Osteoblast (primary cell): ENCODE measurements at places on chromosomes 11 and 22. TPM values are rescaled to one million over a fixed set of nuclear protein-coding genes. Genes with fewer than 3 reads are reported as not detected.

The CHID1 gene
- total RNA-seq: 43.9 and 48.9 TPM in 2 replicates

The AIFM3 gene
- total RNA-seq: 0.59 and 0.72 TPM in 2 replicates

The CLTCL1 gene
- 28.6 and 29.7 TPM in 2 replicates for total RNA-seq

The SCGB1D2 gene
- total RNA-seq: not detected in 2 replicates

The PYGM gene
- 0.29 and 0.36 TPM in 2 replicates for total RNA-seq

The CYTH4 gene
- 0.59 and 0.72 TPM in 2 replicates for total RNA-seq

The OR51B5 gene
- not detected in 2 replicates for total RNA-seq

The CDC42BPG gene
- total RNA-seq: under 0.01 and 0.29 TPM in 2 replicates

The AGBL2 gene
- 2.2 and 2.4 TPM in 2 replicates for total RNA-seq

The ANO3 gene
- total RNA-seq: under 0.01 TPM in 2 replicates

The SLC22A6 gene
- not detected in 2 replicates for total RNA-seq

The GP1BB gene
- 0.88 and 1.8 TPM in 2 replicates for total RNA-seq

The TMEM134 gene
- total RNA-seq: 15.6 and 29.3 TPM in 2 replicates

The TBX10 gene
- total RNA-seq: not detected in 2 replicates

- DNase-seq: no peak
Measured at GRCh38 chr22:32823024-32823730, 21.7 kb downstream of the TIMP3 start.

DNA sequence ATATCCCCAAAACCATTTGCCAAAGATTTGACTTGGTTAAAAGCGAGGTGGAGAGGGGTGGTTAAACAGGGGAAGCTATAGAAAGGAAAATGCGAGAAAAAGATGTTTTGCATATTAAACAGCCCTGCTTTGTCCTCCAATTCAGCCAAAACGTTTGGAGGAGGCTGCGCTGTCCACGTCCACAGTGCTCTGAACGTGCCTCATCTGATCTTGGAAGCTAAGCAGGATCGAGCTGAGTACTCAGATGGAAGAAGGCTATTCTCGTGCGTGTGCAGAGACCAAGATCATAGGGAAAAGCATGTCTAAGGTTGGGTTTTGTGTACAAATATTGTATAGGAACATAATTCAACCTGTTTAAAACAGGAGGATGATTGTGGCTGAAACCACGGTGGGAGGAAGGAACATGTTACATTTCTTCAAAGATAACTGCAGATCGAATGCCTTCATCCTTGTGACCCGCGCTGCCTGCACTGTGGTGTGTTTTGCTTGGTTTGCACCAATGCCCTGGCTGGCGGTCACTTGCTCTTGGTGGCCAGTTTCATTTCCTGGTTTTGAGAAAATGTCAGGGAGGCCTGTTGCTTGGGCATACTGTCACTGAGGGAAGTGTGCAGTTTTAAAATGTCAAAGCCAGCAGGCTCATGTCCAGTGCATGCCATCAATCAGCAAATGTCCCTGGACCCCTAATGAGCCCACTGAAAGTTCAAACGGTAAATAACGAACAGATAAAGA is 40.4 kb downstream of the FLI1 start:
- no peak for DNase-seq

- DNase-seq: no peak
Measured at GRCh38 chr11:104352036-104352435, 188.1 kb upstream of the PDGFD start.

DNA sequence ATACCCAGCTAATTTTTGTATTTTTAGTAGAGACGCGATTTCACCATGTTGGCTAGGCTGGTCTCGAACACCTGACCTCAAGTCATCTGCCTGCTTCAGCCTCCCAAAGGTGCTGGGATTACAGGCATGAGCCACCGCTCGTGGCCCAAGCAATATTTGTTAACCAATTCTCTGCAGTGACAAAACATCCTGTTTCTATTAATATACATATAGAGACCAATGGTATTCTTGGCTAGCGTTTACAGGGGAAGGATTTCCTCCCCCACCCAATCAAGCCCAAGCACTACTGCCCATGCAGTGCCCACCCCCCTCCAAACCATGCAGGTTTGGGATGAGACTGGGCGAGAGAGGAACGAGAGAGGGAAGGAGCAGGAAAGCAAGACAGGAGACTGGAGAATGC is 53.1 kb downstream of the APOL3 start:
- DNase-seq: no peak

DNA sequence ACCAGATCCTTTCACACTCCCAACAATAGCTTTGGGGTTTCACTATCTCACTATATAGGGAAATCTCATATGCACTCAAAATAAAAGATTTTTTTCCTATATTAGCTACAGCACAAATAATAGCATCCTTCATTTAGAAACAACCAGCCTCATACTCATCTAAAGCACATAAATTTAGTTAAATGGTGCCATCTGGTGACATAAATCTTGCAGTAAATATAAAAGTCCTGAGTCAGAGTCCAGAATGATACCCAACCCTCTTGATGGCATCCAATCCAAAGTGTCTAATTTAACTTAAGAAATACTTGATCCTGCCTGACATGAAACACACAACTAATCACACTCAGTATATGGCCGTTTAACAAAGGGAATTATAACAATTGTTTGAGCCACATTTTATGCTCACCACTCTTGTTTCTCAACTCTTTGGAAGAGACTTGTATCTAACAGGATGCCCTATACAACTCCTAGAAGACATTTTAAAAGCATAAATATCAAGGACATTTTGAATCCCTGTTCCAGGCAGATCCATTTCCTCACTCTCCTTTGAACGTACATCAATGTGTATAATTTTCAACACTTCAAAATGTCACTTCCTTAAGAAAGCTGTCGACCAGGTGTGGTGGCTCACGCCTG is 36.2 kb downstream of the DLG2 start:
- peak; percentile 61 for DNase-seq

GRCh38 chr11:81420668-81421250 is 1312.9 kb downstream of the FAM181B start:
- peak; percentile 4 for DNase-seq

GRCh38 chr11:119578521-119579191 is 150.3 kb downstream of the NECTIN1 start:
- no peak for DNase-seq

DNA sequence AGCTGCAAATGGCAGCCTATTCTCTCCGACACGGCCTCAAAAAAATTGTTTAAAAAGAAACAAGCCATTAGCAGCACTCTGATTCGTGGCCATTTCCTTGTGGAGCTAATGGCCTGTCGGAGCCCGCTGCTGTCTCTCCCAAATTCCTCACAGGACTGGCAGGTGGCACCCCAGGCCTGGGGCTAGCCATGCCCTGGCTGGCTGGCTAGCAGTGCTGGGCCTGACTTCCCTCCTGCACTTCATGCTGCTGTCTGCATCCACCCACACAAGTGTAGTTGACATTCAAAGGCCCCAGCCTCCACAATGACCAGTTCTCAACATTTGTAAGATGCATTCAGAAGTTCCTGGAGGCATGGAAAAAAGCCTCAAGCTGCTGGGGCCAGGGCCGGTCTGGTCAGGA is 61.5 kb downstream of the SMCO4 start:
- no peak for DNase-seq

DNA sequence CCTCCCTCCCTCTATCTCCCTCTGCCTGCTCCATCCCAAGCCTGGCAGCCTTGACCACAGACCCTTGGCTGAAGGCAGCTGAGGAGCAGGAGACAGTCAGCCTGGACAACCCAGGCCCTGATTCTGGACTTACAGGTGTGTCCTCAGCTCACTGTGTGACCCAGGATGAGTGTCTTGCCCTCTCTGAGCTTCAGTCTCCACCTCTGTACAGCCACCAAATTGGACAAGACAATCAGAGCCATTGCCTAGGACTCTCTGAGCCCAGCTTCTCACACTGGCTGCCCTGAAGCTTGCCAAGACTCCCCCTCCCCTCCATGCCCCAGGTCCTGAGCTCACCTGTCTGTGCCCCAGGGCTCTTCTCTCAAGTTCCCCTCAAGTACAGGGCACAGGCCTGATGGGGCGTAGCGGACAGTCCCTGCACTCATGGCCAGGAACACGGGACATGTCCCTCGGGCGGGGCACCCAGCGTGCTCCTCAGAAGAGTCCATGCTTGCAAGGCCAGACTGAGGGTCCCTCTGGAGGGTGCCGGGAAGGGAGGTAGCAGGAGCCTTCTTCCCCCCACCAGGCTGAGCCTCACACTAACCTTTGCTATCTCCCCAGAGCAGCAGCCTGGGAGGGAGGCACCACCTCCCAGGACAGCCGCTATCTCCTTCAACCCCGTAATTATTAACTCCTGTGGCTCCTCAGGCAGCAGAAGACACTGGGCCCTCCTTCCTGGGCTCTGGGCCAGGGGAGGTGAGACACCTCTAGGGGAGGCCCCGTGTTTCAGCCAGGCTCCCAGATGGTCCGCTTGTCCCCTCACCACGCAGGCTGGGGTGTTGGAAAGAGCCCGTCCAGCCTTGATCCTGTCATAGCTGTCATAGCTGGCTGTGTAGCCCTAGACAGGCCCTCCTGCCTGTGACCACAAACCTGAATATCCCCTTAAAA is 2.6 kb upstream of the RAB3IL1 start:
- peak; percentile 29 for DNase-seq

- DNase-seq: peak; percentile 54
Measured at GRCh38 chr22:17751596-17751995, 22.7 kb downstream of the BID start.

DNA sequence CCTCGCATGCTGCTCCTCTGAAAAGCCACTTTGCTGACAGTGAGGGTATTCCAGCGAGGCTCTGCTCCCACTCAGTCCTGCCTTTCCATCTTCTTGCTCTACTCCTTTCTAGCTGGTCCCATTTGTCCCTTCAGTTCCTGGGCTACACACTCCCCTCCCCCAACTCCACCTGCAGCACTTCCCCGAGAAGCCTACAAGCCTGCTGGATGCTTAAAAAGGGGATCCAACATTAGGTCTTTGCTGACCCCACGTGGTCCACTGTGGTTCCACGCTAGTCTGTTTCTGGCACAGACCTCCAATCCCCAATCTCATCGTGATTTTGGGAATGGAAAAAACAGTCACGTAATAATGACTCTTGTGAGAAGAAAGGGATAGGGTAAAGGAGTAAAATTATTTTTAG is 121.6 kb upstream of the SNX19 start:
- no peak for DNase-seq

DNA sequence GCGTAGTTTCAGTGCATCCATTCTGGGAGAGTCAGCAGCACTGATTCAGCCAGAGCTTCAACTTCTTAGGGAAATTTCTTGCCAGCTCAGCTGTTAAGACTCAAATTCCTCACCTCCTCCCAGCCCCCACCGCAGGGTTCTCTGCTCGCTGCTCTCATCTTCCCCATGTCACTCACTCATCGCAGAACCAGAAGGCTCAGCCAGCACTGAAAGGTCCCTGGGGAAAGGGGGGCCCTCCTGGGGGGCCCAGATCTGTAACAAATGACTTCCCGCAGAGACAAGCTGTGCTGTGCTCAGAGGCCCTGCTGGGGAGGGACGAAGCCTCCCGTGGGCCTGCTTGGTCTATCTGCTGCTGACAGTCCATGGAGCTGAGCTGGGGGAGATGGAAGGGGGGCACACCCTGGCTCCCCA is 220.6 kb downstream of the NTM start:
- DNase-seq: no peak

DNA sequence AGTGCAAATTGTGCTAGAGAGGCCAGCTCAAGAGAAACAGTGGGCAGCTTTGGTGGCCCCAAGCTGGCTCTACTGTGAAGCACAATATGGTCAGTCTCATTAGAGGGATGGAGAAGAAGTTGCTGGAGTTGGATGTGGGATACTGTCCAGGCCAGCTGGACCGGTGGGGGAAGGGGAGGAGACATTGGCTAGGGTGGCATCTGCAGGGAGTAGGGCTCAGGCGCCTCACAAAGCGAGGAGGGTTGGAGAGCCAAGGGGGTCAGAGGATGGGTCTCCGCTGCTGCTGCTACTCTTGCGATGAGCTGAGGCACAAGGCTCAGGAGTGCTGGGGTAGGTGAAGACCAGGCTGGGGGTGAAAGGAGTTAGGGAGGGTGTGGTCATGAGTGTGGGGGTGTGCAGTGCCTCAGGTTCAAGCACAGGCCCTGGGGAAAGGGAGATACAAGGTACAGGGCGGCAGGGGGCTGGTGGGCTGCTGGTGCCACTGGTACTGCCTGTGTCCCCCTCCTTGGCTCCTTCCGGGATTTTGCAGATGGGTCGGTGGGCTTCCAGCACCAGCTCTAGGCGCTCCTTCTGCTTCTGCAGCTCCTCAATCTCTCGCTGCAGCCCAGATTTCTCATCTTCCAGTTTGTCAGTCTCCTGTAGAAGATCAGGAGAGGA is 2.3 kb downstream of the CCDC85B start:
- no peak for DNase-seq

- DNase-seq: no peak
Measured at GRCh38 chr11:41018224-41018623, 441.2 kb downstream of the LRRC4C start.

DNA sequence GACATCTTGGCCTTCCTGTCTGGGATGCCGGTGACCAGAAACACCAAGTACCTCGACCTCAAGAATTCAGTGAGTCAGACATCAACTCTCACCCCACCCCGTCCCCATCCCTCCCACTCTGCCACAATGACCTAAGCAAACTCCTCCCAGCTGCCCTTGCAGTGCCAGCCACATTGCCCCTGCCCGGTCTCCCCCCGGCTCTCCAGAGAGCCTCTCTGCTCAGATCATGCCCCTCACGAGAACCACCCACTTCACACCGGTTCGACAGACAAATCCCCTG is 23.6 kb upstream of the MYRF start:
- DNase-seq: peak; percentile 96

GRCh38 chr11:8512547-8512946 is 81.5 kb downstream of the STK33 start:
- DNase-seq: no peak

- no peak for DNase-seq
Measured at GRCh38 chr11:134072844-134073243, 4.0 kb downstream of the JAM3 start.

GRCh38 chr11:66115638-66116301 is 45.7 kb downstream of the PACS1 start:
- no peak for DNase-seq

DNA sequence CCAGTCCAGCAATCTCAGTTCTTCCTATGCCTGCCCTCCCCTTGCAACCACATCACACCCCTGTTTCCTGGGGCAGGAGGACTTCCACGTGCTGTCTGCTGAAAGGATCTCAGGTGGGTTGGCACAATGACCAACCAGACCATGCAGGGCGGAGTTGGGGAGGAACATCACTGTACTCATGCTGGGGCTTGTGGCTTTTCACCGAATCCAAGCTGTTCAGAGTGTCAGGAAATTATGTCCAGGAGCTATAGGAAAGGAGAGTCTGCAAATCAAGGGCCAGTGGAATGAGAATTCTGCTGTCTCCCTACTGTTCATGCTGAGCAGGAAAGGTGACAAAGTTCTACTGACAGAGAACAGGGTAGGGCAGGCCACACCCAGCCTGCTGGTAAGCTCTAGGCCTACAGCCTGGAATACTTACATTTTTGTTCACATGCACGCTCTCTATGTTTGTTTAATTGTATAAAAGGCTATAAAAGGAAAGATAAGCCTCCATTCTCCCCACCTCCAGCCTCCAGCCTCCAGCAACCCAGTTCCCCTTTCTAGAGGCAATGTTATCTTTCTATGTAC is 1.7 kb upstream of the PLAAT2 start:
- DNase-seq: no peak

- DNase-seq: no peak
Measured at GRCh38 chr22:17303840-17304779, 65.2 kb upstream of the CECR2 start.

GRCh38 chr11:43806976-43807375 is 73.7 kb upstream of the ALKBH3 start:
- no peak for DNase-seq

GRCh38 chr11:10923882-10924281 is 66.0 kb upstream of the ZBED5 start:
- no peak for DNase-seq

- no peak for DNase-seq
Measured at GRCh38 chr11:74926304-74927030, 22.4 kb downstream of the XRRA1 start.
